Activated naive CD4-positive, alpha-beta T cell (primary cell): ENCODE measurements at places on chromosomes 5 and 9.

- DNase-seq: no peak
These were observed 17.7 kb downstream of the SRP19 start for GRCh38 chr5:112878760-112879159.

GRCh38 chr5:169286572-169287300, 14.2 kb downstream of the SLIT3 start:
- DNase-seq: no peak

DNA sequence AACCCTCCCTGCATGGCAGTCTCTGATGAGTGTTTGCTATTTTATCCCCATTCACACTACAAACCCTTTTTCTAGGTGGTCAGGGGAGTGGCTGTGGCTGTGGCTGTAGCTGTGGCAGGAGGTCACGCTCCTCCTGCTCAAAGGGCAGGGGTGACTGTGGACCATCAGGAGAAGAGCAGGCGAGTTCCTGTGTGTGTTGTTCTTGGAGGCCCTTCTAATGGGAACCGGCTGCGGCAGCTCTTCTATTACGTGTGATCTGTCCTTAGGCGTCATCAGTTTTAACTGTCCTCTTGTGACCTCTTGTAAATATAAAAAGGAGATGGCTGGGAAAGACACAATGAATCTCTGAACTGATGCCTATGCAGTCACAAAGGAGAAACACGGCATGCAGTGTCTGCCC, 65.1 kb downstream of the ANKH start:
- no peak for DNase-seq

DNA sequence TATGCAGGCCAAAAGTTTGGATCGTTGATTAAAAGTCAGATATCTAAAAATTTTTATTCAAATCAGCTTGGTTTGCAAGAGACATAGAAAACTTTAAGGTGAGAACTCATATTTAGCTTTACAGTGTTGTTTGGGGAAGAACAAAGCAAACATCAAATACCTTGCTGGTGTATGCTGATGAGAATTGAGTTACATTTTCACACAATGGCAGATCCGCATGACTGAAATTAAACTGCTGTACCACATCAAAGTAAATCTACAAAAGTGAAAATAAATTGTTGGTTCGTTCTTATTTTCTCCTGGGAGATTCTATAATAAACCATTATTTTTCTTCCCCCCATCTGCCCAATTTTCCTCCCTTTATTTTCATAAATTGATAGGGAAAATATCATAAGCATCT, 198.2 kb upstream of the PCSK5 start:
- no peak for DNase-seq

DNA sequence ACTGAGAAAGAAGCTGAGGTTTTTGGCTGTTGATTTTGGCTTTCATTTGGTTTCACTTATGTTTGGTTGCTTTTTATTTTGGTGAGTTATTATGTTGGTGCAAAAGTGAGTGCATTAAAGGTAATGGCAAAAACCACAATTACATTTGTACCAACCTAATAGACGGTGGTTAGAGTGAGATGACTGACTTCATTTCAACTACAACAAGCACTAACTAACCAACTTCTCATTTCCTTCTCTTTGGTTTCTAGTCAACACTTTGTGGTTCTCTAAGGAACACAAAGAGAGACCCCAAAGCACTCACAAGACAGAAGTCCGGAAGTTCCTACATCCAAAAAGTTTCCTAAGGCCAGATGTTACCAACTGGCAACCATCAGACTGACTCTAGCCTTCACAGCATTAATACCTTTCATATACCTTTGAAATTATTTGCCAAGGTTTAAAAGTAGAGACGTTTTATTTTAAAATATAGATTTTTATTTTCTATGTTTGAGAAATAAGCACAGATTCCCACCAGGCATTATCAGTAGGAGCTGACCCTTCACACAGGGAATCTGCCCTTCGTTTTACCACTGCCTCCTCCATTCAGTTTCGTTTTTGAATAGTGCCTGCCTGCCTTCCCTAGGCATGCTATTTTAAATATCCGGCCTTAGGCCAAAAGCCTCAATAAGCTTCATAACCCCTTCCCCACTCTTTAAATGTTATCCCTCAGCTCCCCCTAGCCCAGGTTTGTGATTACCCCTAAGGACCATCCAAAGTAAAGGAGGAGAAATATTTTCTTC, 301.1 kb upstream of the PTGER4 start:
- no peak for DNase-seq

GRCh38 chr9:14031060-14031414, 282.9 kb downstream of the NFIB start:
- no peak for DNase-seq

DNA sequence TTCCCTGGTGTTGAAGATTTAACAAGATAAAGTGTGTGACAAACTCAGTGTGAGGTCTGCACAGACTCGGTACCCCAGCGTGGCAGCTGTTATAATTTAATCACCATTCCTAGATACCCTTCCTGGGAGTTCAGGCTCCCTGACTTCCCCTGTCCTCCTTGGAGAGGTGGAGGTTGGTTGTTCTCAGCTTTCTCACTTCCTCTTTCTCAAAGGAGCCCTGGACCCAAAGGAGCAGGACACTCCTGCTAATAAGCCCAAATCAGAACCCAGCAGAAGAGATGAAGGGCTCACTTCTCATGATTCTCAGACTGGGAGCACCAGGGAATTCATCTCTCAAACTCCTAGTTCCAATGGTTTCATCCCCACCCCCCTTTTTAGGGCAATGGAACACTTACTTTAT, 58.2 kb downstream of the GTF3C4 start:
- DNase-seq: no peak

GRCh38 chr9:108239696-108240321, 616.0 kb downstream of the ACTL7B start:
- no peak for DNase-seq

DNA sequence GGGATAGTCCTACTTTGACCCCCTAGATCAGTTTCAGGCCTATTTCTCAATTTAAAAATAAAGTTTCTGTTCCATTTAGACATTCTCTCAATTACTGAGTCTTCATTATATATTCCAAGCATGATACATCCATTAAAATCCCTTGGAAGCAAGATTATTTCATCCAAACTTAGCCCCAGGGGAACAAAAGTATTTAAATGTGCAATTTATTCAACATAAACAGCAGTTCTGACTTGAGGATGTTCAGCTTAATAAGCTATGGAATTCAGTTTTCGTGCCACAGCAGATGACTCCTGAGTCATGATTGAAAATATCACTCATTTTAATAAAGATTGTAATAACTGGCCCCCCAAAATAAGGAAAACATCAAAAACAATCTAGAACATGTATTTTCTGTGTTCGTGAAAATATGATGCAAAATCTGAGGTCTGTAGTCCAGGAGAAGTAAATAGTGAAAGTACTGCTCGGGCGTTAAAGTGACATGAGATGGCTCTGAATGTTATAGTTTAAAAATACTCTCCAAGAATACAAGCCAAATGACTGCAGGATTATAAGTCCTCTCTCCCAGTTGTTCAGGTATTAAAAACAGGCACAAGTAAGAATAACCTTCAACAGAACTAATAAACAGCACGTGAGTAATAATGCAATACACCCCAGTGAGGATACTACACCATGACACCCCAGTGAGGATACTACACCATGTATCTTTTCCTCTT, 67.1 kb downstream of the RETREG1 start:
- DNase-seq: no peak

DNA sequence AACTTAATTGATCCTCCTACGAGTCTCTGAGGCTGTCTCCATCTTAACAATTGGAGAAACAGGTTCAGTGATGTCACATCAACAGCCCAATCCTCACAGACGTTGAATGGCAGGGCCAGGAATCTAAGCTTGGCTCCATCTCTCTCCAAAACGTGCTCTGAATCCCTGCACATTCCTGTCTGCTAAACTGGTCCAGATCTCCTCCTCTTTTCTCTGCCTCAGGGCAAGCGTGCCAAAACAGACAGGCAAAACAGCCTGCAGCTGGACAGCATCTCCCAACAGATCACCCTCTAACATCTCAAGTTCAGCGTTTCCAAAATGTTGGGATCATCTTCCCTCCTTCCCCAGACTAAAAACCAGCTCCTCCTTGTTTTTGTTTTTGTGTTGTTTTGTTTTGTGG, 6.6 kb downstream of the FBP1 start:
- DNase-seq: no peak

GRCh38 chr9:12640016-12640587, 53.1 kb upstream of the TYRP1 start:
- no peak for DNase-seq

- DNase-seq: no peak
These were observed 107.5 kb upstream of the TLR4 start for GRCh38 chr9:117596678-117597077.

- no peak for DNase-seq
These were observed 38.7 kb downstream of the NLN start for GRCh38 chr5:65760504-65761275.
